NCI-H2081 treated with DMSO at 0.1 percent for 48 hours (cell line): ENCODE measurements at places on chromosomes 1 and 21.

DNA sequence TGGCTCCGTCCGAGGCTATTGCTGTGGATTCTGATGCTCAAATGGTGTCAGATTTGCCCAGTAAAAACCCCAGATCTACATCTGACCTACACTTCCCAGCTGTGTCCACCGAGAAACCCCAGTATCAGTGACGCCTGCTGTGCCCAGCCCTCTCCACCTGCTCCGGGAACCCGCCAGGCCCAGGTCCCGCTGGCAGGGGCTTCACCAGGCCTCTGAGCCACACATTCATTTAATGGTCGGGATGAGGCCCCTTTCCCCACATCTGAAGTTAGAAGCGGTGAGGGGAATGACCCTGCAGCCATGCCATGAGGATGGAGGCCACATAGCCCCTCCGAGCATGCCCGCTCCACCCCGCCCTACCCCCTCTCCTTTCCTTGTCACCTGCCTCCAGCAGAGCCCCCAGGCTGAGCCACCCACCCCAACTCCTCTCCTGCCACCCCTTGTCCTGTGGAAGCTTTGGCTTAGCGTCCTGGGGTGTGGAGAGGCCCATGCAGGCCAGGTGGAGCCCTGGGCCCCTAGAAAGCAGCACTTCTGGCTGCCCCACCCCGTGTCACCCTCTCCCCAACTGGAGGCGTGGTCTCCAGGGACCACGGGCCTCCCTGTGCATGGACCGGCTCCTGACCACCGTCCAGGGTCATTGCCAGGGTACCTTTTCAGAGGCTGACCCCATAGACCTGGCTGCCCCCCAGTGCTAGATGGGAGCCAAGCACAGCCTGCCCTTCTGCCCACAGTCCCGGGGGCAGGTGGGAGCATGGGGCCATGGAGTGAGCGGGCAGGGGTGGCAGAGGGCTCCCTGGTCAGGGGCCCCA is 8.0 kb downstream of the TNFRSF14 start:
- no peak for DNase-seq

- DNase-seq, result no peak
These were observed 62.1 kb downstream of the FH start for GRCh38 chr1:241457421-241457820.

DNA sequence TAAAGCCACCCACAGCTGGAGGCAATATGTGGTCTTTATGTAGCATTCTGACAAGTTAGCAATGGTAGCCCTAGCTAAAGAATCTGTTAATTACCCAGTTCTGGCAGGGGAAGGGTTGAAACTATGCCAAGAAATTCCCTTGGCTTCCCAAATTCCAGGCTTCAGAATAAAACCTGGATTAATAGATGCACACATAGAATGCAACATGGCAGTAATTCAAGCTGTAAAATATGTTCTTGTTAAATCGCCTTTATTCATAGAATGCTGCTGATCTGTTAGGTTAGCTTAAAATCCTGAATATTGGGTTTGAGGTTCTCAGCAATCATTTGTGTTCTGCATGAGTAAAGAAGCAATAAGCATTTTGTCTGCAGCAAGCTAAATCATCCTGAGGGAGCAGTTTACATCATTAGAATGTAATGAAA is 80.1 kb downstream of the ZNF326 start:
- peak; percentile 4 for DNase-seq

DNA sequence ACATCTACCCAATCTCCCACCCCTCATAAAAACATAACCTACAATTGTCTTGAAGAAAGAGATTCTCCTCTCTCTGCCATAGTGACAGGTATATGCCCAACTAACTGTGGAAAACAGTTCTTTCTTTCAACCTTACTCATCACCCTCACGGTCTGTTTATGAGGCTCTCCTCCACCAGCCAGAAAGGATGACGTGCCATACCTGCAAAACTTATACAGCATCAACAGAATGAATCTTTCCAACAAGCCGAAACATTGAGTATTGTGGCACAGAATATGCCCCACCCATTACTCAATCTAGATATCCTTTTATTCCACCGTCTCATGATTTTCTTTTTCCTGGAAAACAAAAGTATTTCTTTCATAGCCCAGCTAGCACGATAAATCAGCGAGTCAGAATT is 55.7 kb downstream of the RBM11 start:
- no peak for DNase-seq

GRCh38 chr1:238329671-238330070 is 438.9 kb upstream of the ZP4 start:
- DNase-seq, result no peak

- no peak for DNase-seq
These were observed 9.2 kb upstream of the SERTAD4 start for GRCh38 chr1:210223226-210223904.

- DNase-seq, result no peak
These were observed 5.9 kb upstream of the PAFAH2 start for GRCh38 chr1:26003756-26004155.

DNA sequence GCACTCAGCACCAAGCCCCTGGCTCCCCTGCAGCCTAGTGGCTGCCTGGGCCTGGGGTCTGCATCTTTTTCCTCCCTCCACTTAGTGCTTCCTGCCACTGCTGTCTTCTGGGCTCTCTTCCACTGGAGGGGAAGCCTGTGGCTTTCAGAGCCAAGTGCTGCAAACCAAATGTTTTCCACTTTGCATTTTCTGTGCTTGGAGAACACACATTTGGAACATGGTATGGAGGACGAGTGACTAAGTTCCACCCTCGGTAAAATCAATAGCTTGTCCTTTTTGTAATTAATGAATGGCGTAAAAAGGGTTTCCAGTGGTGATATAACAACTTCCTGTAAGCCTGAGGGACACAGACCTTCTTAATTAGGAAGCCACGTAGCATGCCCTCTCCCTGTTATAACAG is 10.1 kb upstream of the GPR153 start:
- DNase-seq, result no peak

DNA sequence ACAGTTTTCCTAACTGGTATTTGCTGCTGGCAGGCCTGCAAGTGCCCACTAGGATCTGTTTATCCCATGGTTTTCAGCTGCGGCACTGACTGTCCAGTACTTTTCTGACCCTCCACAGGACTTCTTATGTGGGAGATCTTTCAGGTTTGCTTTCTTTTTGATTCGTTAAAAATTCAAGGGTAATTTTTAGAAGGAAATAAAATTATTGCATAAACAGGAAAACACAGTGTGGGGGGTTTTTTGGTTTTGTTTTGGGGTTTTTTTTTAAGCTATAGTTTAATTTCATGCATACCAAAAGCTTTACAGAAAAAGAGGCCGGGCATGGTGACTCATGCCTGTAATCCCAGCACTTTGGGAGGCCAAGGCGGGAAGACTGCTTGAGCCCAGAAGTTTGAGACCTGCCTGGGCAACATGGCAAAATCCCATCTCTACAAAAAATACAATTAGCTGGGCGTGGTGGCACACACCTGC is 3.6 kb downstream of the NIBAN1 start:
- no peak for DNase-seq
